NAMALWA (cell line): ENCODE measurements at places on chromosomes 3 and 15.

GRCh38 chr3:65376426-65376825 is 662.3 kb downstream of the MAGI1 start:
- no peak for DNase-seq

- no peak for DNase-seq
Observed at GRCh38 chr3:139448104-139448503, 28.2 kb downstream of the RBP2 start.

GRCh38 chr3:46987743-46988401 is 8.4 kb downstream of the NBEAL2 start:
- no peak for DNase-seq

DNA sequence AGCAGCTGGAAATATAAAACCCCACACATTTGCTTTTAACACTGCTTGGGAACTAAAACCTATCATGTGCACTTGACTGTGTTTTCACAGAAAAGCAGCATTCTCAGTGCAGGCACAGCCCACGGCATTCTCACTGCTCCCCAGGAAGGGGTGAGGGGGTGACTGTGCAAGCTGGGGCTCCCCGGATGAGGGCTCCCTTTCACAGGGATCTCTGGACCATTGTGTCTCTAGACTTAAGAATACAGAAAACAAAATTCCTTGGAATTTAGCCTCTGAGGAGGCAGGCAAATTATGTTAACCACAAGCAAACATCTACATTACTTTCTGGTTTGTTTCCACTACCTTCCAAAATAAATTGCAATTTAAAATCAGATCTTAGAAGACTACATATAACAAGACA is 100.3 kb downstream of the FSIP1 start:
- DNase-seq = no peak

DNA sequence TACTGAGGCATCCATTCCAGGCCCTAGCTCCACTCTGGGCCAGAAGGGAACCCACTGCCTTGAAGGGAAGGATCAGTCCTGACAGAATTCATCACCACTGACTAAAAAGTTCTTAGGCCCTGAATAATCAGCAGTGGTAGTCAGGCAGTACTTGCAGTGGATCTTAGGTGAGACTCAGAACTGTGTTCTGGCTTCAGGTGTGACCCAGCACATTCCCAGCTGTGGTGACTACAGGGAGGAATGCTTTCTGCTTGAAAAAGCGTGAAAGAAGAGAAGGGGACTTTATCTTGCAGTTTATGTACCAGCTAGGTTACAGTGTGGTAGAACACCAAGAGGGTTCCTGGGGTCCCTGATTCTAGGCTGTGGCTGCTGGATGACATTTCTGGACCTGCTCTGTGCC is 24.9 kb upstream of the AADACL2 start:
- DNase-seq = no peak

- no peak for DNase-seq
Observed at GRCh38 chr3:93867425-93867824, 106.3 kb downstream of the PROS1 start.

GRCh38 chr15:29638781-29639180 is 183.5 kb downstream of the TJP1 start:
- DNase-seq = no peak

DNA sequence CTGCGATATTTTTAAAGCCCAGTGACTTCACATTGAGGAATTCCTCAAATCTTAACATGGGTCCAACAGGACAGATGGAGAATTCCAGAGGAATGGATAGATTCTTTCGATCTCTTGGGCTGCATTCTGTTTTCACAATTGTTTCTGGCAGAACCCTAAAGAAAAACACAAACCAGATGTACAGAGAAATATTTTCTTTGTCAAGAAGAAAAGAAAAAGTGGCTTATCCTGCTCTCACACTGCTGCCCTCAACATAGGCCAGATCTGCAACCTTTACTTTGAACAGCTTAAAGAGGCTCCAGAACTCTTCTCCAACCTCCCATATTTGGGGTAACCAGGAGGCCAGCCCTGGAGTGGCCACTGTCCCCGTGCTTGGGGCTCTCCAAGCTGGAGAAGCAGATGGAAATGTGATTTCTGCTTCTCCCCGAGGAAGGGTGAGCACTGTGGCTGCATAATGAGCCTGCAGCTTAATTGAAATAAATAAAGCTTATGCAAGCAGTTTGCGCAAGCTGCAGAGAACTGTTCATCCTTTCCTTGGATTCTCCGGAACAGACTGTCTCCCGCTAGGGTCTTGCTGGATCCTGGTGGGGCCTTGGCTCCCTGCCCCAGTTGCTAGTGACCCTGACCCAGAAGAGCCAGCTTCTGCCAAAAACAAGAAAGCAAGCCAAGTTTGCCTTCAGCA is 453.2 kb upstream of the PROK2 start:
- DNase-seq = no peak

GRCh38 chr3:166902374-166902773 is 477.7 kb downstream of the ZBBX start:
- DNase-seq = no peak

DNA sequence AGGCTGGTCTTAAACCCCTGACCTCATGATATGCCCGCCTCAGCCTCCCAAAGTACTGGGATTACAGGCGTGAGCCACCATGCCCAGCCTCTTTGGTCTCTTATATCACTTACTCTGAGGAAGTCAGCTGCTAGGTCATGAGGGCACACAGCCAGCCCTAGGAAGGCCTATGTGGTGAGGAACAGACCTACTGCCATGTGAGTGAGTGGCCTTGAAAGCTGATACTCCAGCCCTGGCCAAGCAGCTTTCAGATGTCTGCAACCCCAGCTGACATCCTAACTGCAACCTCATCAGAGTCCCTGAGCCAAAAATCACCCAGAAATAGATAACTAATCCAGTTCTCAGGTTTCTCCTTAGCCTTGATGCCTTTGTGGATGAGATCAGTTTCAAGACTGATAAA is 224.3 kb downstream of the EDEM1 start:
- no peak for DNase-seq

DNA sequence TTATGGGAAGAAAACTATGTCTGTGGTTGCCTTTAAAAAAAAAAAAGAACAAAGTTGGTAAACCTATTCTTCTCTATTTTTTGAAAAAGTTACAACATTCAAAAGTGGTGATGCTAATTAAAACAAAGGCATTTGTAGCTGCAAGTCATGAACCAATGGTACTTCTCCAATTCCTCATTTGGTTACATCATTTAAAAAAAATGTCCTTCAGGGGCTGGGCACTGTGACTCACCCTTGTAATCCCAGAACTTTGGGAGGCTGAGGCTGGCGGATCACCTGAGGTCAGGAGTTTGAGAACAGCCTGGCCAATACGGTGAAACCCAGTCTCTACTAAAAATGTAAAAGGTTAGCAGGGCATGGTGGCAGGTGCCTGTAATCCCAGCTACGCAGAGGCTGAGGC is 574.6 kb downstream of the VGLL3 start:
- no peak for DNase-seq
